COR-L47 (cell line): ENCODE measurements at places on chromosomes 2 and 18.

GRCh38 chr2:187126247-187127005 is 277.5 kb upstream of the ZSWIM2 start:
- DNase-seq = no peak

DNA sequence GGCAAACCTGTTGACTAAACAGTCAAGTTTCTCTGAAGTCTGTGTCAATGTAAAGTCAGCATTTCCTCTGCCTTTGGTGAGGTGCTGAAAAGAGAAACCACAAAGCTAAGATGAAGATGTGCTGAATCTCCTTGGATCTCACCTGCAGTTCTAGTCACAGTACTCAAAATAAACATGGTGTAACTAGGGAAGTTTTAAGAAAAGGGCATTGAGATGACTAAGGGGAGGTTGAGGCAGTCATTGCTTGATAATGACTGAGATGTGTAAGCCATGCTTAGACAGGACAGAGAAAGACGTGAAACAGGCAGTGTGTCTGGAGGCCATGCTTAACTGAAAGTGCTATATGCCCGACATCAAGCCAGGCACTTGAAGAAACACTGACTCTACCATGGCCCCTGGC is 1010.0 kb upstream of the CELF4 start:
- no peak for DNase-seq

GRCh38 chr2:230974096-230974913 is 21.6 kb upstream of the SPATA3 start:
- no peak for DNase-seq

- no peak for DNase-seq
These were observed 215.4 kb downstream of the AGAP1 start for GRCh38 chr2:235709124-235709813.

DNA sequence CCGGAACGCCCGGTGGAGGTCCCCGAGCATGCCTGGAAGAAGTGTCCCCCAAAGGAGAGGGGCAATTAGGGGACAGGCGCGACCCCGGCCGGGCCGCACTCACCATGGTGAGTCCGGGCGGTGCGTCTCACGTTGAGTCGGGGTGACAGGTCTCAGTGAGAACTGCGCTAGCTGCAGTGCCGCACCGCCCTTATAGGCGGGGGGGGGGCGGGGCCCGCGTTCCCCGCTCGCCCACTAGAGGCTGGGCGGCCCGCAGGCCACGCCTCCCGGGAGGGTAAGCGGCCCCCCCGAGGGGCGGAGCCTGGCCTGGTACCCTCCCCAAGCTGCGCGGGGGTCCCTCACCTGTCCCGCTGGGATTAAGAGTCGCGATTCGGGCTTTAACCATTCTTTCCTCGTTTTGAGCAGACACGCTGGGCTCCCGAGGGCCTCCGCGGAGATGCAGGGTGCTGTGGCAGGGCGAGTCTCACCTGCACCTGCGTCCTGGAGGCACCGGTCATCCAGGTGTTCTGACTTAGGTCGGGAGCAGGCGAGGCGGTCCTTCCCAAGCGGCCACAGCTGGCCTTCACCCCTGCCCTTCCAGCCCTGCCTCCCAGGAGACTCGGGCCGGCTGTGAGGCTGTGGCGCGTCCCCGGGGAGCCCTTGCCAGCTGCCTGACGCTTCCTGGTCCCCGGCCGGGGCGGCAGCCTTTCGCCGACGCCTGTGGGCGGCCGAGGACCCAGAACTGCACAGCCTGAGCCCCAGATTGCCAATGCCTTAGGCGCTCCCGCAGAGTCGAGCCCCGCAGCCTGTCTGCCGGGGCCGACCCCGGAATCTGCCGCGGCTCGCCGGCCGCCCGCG is at the start of gene TUBA4A:
TUBA4A (minus strand) TSS at position 166 of the 837 bp plus-strand sequence; CDS start at position 106, 60 bp downstream.
- peak; percentile 79 for DNase-seq

DNA sequence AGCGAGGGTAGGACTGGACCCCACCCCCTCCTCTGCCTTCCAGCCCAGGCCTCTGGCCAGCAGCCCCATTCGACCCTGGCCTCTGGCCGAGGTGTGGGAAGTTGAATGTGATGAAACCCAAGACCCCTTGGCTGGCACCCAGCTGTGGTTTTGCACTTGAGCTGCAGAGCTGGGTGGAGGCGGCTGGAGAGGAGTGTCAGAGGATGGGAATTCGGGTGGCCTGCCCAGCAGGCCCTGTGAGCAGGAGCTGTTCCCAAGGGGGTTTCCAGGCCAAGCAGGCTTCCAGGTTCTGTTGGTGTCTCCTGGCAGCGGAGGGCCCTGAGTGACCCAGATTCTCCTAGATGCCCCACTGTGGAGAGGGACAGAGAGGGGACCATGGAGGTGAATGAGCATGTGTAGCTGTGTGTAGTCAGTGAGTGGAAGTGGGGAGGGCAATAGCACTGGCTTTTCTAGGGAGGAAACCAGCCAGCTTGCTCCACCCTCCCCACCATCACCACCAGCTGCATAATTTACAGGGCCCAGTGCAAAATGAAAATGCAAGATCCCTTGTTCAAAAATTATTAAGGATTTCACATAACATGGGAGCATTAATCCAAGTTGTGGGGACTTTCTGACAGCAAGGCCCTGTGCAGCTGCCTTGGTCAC is 172.2 kb upstream of the HAAO start:
- DNase-seq = no peak

DNA sequence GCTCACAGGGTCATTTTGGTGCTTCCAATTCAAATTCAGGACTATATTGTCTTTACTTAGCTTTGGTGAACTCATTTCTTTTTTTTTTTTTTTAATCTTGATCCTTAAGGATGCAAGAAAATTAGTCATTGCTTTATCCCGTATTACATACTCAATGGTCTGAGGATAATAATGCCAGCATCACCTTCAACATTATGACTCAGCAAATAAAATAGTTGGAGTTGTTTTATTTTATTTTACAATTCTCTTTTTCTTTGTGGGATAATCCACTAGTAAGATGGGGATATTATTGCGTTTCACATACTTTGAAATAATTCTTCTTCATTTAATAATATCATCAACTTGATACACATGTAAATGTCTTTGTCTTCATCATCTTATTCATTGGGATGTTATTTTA is 954.9 kb upstream of the GYPC start:
- no peak for DNase-seq

GRCh38 chr2:210399440-210400041 is 77.0 kb downstream of the LANCL1 start:
- peak; percentile 10 for DNase-seq

DNA sequence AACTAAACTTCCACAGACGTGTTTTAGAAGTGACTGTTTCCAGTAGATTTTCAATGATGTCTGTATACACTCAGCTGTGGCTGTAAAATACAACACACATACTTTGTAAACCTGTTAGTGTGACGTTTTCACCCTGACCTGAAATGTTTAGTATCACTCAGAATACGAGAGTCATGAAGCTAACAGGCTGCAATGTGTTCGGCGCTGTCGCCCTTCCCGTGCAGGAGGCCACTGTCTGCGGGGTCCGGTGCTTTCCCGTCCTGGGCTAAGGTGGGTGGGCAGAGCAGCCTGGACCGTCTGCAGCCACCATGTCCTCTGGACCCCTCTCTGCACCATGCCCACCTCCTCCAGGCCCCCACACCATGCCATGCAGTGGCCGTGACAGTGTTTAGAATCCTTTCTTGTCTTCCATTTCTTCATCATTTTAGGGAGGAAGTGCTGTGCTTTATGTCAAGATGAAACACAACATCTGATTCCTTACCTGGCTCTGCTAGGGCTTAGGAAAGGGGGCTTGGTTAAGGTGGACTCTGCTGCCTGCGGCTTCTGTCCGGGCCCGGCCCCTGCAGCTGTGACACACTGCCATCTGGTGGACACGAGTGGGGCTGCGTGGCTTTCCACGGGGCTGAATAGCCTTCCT is 53.8 kb upstream of the RBM44 start:
- DNase-seq = peak; percentile 20

- DNase-seq = no peak
These were observed 14.5 kb upstream of the CIB4 start for GRCh38 chr2:26655611-26656195.

GRCh38 chr2:217622205-217623060 is 380.4 kb downstream of the TNS1 start:
- peak; percentile 62 for DNase-seq

DNA sequence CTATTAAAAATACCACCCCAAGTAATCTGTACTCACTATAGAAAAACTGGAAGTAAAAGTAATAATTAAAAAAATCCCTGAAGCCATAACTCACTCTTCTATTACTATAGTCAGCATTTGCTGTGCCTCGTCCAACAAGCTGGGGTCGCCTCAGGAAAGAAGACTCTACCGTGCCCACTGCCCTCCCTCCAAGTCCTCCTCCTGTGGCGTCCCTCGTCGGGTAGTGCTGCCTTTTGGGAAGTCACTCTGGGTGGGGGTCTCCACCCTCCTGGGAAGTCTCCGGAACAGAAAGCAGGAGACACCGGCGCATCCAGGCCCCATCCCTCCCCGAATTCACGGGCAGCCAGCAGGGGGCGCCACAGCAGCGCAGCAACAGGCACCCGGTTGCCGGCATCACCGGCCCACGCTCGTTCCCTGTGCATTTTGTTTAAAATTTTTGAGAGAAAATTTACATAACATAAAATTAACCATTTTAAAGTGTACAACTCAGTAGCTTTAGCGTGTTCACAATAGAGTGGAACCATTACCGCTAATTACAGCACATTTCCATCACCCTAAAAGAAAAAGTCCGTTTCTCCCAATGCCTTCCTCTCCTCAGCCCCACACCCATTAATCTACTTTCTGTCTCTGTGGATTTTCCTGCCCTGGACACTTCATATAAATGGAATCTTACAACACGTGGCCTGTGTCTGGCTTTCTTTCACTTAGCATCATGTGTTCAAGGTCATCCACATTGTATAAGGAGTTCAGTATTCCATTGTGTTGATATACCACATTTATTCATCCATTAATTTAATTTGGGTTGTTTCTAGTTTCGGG is 62.2 kb downstream of the ADNP2 start:
- peak; percentile 13 for DNase-seq

DNA sequence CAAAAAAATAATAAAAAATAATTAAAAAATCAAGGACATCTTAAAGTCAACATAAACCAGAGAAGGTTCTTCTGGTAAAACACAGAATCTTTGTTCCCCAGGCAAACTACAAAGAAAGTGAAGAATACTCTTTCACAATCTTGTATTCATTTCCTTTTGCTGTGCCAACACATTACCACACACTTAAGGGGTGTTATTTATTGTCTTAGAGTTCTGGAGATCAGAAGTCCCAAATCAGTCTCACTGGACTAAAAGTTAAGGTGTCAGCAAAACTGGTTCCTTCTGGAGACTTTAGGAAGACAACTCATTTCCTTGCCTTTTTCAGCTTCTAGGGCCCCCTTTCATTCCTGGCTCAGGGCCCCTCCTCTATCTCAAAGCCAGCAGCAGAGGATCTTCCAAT is 12.2 kb upstream of the CAB39 start:
- DNase-seq = no peak

DNA sequence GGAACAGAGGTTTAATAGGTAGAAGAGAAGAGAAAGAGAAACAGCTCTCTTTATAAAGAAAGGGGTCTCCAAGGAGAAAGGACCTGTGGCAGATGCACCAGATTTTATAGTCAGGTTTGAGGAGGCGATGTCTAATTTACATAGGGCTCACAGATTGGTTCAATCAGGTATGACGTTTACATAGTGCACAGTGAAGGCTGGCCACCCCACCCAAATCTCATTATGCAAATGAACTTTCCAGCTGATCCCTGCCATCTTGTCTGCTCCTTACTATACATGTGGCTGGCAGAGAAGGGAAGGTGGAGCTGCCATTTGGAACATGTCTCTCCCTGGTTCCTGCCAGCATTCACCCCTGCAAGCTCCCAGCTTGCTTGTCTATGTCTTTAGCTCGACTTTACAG is 557.8 kb downstream of the SUCLG1 start:
- DNase-seq = no peak

- no peak for DNase-seq
These were observed 52.9 kb downstream of the REL start for GRCh38 chr2:60934165-60934722.

GRCh38 chr2:187365315-187365714 is 82.7 kb downstream of the CALCRL start:
- DNase-seq = no peak

GRCh38 chr2:239456940-239457339 is 56.1 kb upstream of the HDAC4 start:
- DNase-seq = no peak

- peak; percentile 61 for DNase-seq
These were observed 479 bp downstream of the RNMT start for GRCh38 chr18:13726972-13727331.

GRCh38 chr2:10490806-10491291 is 42.7 kb upstream of the ODC1 start:
- DNase-seq = no peak

DNA sequence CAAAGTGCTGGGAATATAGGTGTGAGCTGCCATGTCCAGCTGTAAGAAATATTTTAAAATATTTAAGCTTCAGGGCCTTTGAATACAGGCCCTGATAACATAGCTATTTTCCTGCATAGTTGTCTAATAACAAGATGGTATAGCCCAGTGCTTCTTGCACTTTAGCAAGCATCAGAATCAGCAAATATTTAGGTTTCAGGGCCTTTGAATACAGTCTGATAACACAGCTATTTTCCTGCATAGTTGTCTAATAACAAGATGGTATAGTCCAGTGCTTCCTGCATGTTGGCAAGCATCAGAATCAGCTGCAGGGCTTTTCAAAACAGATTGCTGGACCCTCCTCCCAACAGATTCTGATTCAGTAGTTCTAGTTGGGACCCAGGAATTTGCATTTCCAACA is 5.6 kb downstream of the GEMIN6 start:
- no peak for DNase-seq

- no peak for DNase-seq
These were observed 34.9 kb downstream of the SERPINE2 start for GRCh38 chr2:224004105-224004695.

DNA sequence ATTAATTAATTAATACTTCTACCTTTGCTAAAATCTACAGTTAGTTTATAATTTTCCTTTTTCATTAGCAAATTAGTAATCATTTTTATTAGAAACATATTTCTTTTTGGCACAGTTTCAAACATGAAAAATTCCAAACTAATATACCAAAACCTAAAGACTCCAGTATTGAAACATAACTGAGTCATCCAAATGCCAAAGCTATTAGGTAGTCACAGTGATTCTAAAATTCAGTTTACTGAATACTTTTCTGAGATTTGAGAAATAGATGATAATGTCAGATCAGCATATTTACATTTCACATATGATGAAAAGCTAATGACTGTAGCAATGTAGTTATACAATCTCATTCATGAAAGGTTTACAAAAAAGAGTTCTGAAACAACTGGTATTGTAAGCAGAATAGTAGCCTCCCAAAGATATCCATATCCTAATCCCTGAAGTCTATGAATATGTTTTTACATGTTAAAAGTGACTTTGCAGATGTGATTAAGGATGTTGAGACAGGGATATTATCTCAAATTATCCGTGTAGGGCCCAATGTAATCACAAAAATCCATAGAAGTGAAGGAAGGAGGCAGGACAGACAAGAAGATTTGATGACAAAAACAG is 680.2 kb upstream of the CHAC2 start:
- no peak for DNase-seq

- DNase-seq = no peak
These were observed 213.8 kb downstream of the BCL2 start for GRCh38 chr18:63105636-63106316.

DNA sequence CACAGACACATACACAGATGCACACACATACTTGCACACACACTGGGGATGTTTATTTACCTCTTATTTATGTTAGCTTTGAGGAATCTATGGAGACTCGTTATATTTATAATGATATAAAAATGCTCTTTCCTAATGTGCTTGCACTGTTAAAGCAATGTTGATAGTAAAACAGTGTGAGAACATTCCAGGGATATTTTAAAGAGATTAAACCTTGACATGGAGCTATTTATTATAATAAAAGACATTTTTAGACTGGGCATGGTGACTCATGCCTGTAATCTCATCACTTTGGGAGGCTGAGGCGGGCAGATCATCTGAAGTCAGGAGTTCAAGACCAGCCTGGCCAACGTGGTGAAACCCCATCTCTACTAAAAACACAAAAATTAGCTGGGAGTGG is 557.3 kb upstream of the ZNF804A start:
- DNase-seq = no peak
